ENCODE measurements at places on chromosomes 13 and 19.

- DNase-seq = no peak
These were observed 140.9 kb upstream of the UBL3 start for GRCh38 chr13:29991343-29991742.

- no peak for DNase-seq
These were observed 4.6 kb upstream of the TPRX2 start for GRCh38 chr19:47854459-47854858.

GRCh38 chr13:92315265-92315664 is 911.3 kb upstream of the GPC6 start:
- no peak for DNase-seq

GRCh38 chr19:41434450-41434849 is 5.3 kb downstream of the DMAC2 start:
- DNase-seq = no peak

DNA sequence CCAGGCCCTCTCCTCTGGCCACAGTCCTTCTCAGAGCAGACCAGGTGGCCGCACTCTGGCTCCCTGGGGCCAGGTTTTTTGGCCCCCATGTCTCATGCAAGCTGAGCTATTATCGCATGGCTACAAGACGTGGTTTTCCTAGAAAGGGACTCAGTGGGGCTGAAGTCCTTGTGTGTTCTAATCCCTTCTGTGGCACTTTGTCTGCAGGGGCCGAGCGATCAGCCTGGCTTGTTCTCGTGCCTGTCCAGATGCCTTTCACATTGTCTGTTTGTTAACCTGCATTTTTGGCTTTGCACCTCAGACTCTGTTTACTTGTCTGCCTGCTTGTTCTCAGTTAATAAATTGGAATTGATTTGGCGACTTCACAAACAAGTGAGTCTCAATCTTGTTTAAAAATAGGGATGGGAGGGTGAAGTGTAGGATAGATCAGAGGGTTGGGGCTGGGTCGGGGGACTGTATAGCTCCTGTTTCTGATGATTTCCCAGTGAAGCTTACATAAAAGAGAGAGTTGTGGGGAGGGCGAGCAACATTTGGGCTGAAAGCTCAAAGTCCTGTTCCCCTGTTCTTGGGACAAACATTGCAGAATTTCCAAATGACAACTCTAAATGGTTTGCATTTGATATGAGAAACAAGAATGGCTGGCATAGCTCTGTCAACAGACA is 440.4 kb downstream of the COG6 start:
- no peak for DNase-seq

DNA sequence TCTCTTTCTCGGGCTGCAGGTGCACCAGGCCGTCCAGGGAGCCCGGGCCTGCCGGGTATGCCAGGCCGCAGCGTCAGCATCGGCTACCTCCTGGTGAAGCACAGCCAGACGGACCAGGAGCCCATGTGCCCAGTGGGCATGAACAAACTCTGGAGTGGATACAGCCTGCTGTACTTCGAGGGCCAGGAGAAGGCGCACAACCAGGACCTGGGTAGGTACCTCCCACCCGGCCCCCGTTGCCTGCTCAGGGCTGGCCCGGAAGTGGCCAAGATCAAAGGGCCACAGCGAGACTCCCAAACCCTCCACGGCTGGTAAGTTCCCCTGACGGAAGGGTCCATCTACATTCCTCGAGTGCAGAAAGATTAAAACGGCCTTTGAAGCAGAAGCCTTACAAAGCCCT is 55.1 kb downstream of the RAB20 start:
- no peak for DNase-seq

GRCh38 chr19:4456843-4457653 is 546 bp downstream of the UBXN6 start:
- no peak for DNase-seq

- no peak for DNase-seq
These were observed at the start of gene LRFN3 for GRCh38 chr19:35935911-35936737. TSS of gene LRFN3 (plus strand) at chr19:35936374. CDS start at chr19:35939426, 3,052 bp downstream.

GRCh38 chr13:111337741-111338140 is 17.3 kb downstream of the TEX29 start:
- no peak for DNase-seq

- no peak for DNase-seq
These were observed 108.2 kb upstream of the RNF113B start for GRCh38 chr13:98285317-98285716.

- DNase-seq = no peak
These were observed 60.0 kb upstream of the SPRY2 start for GRCh38 chr13:80400865-80401426.

DNA sequence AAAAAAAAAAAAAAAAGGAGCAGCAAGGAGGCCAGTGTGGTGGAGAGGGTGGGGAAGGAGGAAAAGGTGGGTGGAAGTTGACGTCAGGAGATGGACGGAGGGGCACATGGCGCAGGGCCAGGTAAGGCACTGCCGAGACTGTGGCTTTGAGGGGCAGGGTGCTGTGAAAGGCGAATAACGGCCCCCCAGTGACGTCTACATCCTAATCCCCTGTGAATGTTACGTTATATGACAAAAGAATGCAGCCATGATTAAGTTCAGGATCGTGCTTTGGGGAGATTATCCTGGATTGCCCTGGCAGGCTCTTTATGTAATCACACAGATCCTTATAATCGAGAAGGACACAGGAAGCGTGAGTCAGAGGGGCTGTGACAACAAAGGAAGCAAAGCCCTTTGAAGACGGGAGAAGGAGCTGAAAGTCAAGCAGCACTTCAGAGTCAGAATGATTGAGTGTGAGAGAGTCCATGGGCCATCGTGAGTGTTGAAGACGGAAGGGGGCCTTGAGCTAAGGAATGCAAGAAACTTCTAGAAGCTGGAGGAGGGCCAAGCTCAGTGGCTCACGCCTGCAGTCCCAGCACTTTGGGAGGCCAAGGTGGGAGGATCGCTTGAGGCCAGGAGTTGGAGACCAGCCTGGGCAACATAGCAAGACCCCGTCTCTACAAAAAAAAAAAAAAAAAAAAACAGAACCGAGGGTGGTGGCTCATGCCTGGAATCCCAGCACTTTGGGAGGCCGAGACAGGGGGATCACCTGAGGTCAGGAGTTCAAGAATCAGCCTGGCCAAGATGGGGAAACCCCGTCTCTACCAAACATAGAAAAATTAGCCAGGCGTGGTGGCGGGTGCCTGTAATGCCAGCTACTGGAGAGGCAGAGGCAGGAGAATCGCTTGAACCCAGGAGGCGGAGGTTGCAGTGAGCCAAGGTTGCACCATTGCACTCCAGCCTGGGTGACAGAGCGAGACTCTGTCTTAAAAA is 13.8 kb upstream of the CEACAM16 start:
- no peak for DNase-seq

GRCh38 chr13:76168661-76169060 is 532.5 kb downstream of the LMO7 start:
- DNase-seq = no peak

- DNase-seq = no peak
These were observed 1.2 kb downstream of the CGB7 start for GRCh38 chr19:49056101-49056901.

GRCh38 chr19:21758296-21758695 is 9.1 kb downstream of the ZNF100 start:
- no peak for DNase-seq

DNA sequence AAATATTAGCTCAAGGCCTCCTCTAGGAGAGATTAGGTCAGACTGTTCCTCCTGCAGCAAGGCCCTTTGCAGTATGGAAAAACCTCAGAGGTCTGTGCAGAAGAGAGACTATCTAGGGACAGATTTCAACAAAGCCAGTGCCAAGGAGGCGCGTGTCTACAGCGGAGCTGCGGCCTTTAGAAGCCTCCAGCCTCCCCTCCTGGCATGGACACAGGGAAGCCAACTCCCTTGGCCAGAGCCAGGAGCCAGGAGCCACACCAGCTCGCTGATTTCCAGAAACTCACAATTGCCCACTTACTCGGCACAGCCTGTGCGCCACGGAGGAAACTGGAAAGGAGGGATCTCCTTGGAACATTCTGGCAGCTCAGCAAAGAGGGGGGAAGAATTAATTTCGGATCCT is 63.4 kb downstream of the INSR start:
- DNase-seq = no peak

- no peak for DNase-seq
These were observed 26.2 kb downstream of the SLC10A2 start for GRCh38 chr13:103040006-103040405.

DNA sequence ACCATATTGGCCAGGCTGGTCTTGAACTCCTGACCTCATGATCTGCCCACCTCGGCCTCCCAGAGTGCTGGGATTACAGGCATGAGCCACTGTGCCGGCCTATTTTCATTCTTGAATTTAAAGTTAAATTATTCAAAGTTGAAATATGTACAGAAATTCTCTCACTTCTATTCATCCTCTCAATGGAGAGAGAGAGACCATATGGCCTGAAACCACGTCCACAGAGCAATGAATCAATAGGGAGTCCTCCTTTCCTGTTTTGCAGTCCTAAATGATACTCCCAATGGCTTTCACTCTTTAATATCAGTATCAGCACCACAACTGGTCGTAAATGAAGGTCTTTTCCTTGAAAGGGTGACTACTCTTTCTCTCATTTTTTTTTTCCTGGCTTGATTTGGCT is 30.5 kb upstream of the KCTD4 start:
- DNase-seq = no peak

- no peak for DNase-seq
These were observed 938 bp downstream of the JSRP1 start for GRCh38 chr19:2255112-2255845.

DNA sequence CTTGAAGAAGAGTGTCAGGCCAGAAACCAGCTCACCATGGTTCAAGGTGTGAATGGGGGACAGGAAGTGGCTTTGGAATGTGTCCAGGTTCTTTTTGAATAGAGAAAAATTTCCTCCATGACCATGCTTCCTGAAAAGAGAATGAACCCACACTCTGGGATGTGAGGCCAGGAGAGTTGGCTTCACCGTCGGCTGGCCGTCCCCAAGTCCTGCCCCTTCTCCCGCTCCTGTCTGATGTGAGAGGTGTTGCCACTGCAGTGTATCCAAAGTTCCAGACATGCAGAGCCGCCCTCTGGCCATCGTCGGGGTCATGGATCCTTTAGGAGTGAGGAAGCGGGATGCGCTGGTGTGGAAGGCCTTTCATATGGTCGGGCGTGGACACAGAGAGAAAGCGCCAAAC is 101.2 kb downstream of the COL4A2 start:
- DNase-seq = no peak

DNA sequence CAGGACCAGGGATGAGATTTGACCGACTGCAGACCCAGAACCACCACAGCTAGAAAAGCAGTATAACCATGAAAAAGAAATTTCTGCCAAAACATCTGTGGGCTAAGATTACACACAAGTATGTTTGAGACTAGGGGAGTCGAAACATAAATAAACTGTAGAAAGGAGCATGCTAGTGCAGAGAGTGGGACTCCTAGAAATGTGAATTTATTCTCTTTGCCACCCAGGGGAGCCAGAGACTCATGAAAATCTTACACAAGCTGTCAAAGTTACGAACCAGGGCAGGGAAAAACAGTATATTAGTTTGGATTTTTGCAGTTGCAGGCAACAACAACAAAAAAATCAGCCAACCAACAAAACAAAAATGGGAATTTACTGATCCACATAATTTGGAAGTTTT is 12.3 kb upstream of the HSPH1 start:
- DNase-seq = no peak

- peak; percentile 59 for DNase-seq
These were observed 52.0 kb downstream of the NWD1 start for GRCh38 chr19:16771618-16772017.

DNA sequence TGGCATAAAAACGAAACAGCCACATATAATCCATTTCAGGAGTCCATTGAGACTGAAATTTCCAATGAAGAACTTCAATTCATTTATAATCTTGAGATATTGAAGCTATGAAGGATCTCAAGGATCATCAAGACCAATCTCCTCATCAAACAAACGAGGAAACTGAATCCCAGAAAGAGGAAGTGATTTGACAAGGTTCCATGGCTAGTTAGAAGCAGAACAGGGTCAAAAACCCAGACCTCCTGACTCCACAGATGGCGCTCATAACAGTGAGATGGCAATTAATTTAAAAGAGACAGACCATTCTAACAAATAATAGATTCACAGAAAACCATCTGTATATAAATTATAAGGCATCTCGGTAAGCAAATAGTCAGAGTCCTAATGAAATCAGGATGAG is 229.7 kb downstream of the KCTD12 start:
- no peak for DNase-seq

- DNase-seq = no peak
These were observed 2.2 kb upstream of the ARHGEF18 start for GRCh38 chr19:7346488-7346971.

DNA sequence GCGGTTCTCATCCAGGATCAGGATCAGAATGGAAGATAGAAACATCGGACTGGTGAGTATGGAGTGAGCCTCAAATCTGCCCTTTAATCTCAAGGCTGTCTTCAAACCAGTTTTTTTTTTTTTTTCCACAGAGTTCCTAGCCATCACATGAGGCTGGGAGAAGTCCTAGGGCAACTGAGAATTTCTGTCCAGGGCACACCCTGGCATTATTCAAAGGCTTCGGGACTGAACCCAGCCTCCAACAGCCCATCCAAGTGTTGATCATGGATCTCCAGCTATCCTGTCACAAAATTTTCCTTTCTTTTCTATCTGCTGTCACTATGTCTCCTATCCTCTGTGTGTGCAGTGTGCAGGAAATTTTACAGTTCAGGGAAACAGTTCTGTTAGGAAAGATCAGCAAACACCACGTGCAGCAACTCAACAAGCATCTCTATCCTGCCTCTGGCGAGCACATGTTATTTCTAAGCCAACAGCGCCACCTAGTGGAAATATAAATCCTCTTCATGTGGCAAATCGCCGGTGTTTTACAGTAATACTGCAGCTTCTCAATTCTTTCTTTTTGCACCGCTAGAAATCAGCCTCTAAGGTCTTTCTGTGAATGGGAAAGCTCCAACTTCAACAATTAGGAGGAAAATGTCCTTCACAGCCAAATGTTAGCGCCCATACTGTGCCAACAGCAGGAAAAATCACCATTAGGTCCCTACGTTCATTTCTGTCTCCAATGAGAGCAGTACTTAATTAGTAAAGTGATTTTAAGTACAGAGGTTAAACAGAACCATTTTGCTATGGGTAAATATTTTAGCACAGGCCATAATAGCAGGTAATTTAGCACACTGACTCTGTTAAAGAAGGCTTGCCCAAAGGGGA is 21.4 kb upstream of the ZNF181 start:
- DNase-seq = peak; percentile 53

DNA sequence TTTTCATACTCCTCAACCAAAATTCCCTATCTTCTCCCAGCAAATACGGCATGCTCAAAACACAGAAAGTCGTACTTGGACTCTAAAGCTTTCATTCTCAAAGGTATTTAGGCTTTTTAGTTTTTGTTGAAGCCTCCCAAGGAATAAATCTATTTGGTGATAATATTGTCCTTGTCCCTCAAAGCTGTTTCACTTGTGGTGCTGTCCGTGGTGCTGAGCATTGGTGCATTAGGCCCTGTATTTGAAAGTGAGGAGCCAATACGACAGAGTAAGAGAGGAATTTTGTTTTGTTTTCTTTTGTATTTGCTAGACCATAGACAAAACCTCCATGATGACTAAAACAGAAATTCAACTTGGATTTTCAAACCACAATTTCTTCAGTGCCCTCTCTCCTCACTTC is 3.2 kb upstream of the LGALS13 start:
- DNase-seq = no peak

DNA sequence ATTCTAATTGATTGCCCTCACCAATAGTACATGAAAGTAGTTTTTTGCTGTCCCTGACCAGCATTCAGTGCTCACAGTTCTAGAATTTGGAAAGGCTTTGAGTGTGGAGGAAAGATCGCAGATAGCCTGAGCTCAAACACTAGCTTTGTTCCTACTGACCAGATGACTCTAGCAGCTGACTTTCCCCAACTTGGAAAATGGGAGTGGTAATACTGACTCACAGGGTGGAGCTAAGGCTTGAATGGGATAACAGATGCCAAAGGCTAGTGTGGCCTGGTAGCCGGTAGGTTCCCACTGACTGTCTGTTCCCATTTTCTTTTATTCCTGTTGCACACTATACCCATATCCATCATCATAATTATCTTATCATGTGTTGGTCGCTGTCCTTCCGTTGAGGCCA is 3.7 kb downstream of the ZSCAN22 start:
- DNase-seq = no peak
